SK-MEL-5 (cell line): ENCODE measurements at places on chromosomes 2 and 18. TPM values are rescaled to one million over a fixed set of nuclear protein-coding genes. Genes with fewer than 3 reads are reported as not detected.

OTOS gene
- not detected in 2 replicates for total RNA-seq

PDE1A gene
- 0.19 TPM in 1 of 2 replicates, not detected in the other for total RNA-seq

CYP1B1 gene
- total RNA-seq, result 0.03 and 0.08 TPM in 2 replicates

SOX11 gene
- not detected in 2 replicates for total RNA-seq

PKDCC gene
- total RNA-seq, result 12.2 and 15.1 TPM in 2 replicates

DSC2 gene
- total RNA-seq, result 0.29 and 0.45 TPM in 2 replicates

AQP12A gene
- not detected in 2 replicates for total RNA-seq

TCF7L1 gene
- total RNA-seq, result 0.71 and 1.1 TPM in 2 replicates

ANKRD53 gene
- not detected in 2 replicates for total RNA-seq

SMC6 gene
- total RNA-seq, result 26.3 and 30.6 TPM in 2 replicates

NPPC gene
- 2.1 and 2.4 TPM in 2 replicates for total RNA-seq
